ENCODE measurements at places on chromosomes 12 and 14.
A peak's percentile ranks its signal among the peaks of the same experiment; 100 is the strongest.

- DNase-seq, result peak; percentile 72
These were observed 65.3 kb downstream of the IFT43 start for GRCh38 chr14:76050797-76051392.

DNA sequence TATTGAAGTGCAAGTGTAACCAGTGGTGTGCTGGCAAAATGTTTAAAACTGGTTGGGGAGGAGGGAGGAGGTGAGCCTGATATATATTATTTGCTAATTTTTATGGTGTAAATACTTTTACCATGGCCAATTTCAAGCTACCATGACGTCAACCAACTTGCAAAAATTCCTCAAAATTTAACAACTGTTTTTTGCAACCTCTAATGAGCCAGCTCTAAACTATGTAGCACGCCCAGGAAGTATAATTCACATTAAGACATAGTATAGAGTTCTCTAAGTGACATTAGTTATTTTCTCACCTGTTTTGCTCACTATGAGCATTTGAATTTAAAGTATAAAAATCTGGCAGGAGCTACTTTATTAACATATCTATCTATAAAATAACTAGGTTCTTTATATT, 41.4 kb downstream of the ATL1 start:
- DNase-seq, result peak; percentile 38

GRCh38 chr14:46325157-46325556, 326.4 kb downstream of the RPL10L start:
- no peak for DNase-seq

DNA sequence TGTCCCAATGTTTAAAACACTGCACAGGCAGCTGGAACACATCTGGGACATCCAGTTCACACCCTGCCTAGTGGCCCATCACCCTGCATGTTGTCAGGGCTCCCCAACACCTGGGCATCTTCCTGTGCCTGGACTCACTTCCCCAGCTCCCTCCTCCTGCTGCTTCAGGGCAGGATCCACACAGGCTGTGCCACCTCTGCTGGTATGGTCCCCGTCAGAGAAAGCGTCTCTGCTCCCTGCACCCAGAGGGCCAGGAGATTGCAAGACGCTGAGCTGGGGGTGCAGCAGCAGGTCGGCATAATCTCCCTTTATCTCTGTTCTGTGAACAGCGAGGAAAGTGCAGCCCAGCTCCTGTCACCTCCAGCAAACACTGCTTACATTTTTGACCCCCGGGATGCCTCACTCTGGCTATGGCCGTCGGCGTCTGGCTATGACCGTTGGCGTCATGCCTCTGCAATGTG, 124.3 kb downstream of the ADGRD1 start:
- DNase-seq, result no peak

- peak; percentile 76 for DNase-seq
These were observed 18.2 kb upstream of the CLEC2D start for GRCh38 chr12:9651265-9651729.

DNA sequence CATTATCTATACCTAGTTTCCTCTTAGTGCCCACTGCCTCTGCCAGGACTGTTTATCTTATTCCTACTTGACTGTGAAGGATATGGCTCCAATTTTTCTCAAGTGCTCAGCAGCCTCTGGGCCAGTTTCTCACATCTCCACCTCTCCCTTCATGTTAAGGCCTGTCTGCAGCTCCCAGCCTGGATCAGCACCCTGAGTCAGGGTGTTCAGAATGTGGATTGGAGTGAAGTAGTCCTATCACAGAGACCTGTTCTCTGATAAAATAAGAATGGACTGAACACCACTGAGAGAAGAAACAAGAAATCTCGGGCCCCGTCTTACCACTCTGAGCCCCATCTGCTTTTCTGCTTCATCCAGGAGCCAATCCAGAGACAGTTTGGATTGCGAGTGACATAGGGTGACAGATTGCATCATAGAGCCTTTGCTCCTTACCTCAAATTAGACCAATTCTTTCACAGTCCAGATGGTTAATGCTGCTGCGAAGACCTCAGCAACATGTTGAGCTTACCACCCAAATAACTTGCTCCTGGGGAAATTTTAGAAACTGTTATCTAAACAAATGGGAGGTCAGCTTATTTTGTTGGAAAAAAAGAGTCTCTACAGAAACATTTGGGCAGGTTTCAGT, 473.1 kb downstream of the PDZRN4 start:
- no peak for DNase-seq

DNA sequence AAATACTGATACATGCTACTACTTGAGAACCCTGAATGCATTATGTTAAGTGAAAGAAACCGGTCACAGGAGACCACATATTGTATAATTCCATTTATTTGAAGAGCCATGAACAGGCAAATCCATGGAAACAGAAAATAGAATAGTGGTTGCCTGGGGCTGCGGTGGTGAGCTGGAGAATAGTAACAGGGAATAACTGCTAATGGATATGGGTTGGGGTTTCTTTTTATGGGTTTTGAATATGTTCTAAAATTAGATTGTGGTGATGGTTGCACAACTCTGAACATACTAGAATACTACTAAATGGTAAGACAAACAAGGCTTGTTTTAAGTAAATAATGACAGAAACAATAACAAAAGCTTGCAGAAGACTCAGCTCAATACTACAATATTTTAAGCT, 293.0 kb downstream of the BTG1 start:
- no peak for DNase-seq

DNA sequence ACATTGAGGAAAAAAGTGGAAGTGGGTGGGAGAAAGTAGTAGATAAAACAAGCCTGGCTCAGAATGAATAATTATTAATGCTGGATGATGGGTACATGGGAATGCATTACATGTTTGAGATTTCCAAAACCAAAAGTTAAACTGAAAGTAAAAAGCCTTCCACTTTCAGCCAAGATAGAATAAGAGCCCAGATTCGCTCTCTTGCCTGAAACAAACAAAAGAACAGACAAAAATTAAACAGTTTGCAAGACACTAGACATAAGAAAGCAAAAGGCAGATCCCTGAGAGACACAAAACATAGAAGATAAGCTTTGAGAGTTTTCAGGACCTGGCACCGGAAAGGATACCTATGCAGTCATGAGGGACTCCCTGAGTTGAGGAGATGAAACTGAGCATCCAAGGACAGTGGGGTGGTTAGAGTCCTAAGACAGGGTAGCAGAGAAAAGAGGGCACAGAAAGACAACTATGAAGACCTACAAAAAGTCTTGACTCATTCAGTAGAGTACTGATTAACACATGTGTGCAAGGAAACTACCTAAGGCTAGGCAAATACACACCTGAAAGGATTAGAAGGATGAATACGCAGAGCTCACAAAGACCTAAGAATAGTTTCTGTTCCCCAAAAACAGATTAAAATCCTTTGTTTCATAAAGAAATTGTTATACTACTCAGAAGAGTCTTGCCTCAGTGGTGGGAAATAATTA, 54.1 kb downstream of the CEP83 start:
- DNase-seq, result peak; percentile 12

- DNase-seq, result no peak
These were observed 187.4 kb upstream of the PRMT8 start for GRCh38 chr12:3303410-3304136.

- DNase-seq, result peak; percentile 79
These were observed 239.4 kb upstream of the KRR1 start for GRCh38 chr12:75750716-75751306.

DNA sequence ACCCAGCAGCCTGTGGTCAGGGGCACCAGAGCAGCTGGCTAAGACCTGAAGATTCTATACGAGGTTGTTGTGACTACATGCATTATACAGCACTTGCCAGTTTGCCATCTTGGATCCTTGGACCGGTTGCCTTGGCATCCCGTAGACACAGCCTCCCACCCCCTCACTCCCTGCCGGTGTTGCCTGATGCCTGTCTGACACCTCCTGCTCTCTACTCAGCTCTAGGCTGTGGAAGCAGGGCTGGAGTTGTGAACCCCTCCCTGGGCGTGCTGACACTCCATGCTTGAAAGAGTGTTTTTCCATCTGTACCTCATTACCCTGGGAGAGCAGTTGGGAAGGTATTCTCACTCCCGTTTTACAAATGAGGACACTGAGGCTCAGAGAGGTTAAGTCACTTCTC, 2.5 kb downstream of the CHGA start:
- no peak for DNase-seq

- no peak for DNase-seq
These were observed 127.4 kb upstream of the BTG1 start for GRCh38 chr12:92273076-92273475.

DNA sequence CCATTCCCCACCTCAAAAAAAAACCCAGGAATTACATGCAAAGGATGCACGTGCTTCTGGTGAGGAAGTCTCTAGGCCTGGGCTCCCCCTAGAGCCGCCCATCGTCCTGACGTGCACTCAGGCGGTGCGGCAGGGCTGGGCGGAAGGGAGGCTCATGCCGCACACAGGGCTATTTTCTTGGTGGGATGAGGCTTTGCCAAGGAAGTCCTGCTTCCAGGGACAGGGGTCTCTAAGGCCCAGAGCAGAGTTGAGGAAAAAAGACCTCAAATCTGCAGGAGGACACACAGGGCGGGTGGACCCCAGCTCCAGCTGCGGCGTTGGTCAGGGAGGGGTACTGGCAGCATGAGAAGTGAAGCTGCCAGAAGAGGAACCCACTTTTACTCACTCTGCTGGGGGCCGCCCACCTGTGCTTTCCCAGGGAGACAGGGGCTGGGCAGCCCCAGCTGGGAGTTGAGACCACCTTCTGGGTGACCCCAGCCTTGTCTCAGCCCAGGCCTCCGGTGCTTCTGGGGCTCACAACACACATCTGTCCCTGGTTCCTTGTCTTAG, 4.2 kb downstream of the RHOF start:
- no peak for DNase-seq

DNA sequence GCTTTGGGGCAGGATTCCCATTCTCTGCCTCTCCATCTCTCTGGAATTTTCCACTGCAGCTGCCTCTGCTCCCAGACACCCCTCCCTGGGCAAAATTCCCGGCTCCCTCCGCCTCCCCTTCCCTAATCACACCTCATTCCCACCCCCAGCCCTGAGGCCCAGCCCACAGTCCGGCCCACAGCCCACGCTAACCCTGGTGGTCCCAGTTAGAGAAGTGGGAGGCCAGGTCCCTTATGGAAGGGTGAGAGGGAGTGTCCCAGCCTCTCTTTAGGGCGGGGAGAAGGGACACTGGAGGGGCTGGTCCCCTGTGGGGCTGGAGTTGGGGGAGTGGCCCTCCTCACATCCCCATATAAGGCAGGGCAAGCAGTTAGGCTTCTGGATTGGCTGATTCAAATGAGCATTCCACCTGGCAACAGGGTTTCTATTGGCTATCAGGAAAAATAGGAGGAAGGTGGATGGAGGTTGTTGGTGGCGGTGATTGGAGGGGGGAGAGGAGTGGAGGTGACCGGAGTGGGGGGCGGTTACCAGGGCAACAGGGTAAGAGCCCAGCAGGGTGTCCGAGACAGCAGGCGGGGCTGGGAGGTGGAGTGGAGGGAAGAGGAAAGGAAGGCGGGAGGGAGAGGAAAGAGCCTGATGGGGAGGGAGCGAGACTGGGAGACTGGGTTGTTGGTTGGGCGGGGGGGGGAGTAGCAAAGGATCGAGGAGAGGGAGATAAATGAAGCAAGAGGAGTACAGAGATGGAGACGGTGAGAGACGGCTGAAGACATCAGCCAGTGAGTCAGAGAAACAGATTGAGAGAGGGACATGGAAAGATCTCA, 1.9 kb upstream of the PTMS start:
- peak; percentile 96 for DNase-seq

GRCh38 chr12:17928708-17929366, 161.2 kb downstream of the RERGL start:
- DNase-seq, result peak; percentile 69

GRCh38 chr12:67358781-67359338, 89.7 kb downstream of the CAND1 start:
- DNase-seq, result peak; percentile 93

DNA sequence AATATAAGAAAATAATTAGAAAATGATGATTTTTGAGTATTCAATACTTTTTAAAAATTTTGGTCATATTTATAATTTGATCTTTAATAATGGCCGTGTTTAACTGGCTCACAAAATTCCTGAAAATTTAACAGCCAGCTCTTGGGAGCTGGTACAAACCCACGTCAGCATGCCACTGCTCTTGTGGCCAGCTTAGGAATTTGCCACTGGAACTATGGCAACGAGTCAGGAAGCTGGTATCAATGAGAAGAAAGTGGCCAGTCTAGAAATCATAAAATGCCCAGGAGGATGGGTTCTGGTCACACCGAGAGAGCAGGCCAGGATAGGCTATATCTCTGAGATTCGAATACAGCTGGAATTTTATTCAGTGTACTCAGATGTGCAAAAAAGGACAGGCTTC, 72.2 kb upstream of the PLEKHG3 start:
- peak; percentile 51 for DNase-seq

GRCh38 chr14:99203801-99204200, 68.2 kb downstream of the BCL11B start:
- DNase-seq, result no peak

GRCh38 chr14:36656687-36657398, 4.8 kb upstream of the PAX9 start:
- DNase-seq, result peak; percentile 7

DNA sequence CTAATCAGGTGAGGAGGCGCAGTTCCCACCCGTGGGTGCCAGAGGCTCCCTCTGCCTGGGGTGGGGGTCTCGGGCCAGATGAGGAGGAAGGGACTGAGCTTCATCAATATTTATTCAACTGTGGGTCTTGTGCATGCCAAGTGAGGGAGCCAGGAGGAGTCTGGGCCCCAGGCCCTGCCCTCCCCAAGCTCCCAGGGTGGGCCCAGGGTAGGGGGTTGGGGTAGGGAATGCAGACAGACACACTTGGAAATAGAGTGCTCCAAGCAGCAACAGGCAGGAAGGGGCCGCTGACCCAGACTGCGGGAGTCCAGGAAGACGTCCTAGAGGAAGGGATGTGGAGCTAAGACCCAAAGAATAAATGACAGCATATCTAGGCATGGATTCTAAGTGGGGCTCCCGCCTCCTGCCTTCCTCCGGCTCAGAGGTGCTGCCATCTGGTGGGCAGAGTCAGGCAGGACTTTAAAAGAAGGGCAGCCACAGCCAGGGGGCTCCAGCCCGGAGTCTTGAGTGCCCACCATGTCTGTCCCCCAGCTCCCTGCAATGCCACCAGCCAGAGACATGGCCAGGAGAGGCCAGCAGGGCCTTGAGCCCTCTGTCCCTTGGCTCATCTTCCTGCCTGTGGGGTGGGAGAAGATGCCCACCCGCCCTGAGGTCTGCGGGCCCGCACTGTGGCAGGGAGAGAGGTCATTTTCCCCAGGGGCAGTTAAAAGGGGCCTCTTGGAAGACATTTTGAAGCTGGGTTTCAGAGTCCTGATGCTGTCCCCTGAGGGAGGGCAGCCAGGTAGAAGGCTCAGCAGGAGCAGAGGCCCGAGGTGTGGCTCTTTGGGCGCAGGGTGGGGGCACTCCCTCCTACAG, 70.1 kb downstream of the PHETA1 start:
- DNase-seq, result peak; percentile 73

- DNase-seq, result peak; percentile 8
These were observed 1.3 kb downstream of the CLEC1A start for GRCh38 chr12:10097521-10097920.

Data from GM23248 (cell line).